Activated T-helper 2 cell treated with anti-CD3 and anti-CD28 coated beads, Interferon-gamma antibody, Interleukin-2, Interleukin-4, amounts not matched to agents 10 μg/mL and 5 μg/mL and 100 μg/mL, durations not matched to agents 14 hours and 24 hours and 36 hours (primary cell): ENCODE measurements at places on chromosomes 1 and 21. TPM values are rescaled to one million over a fixed set of nuclear protein-coding genes. Genes with fewer than 3 reads are reported as not detected.

DNA sequence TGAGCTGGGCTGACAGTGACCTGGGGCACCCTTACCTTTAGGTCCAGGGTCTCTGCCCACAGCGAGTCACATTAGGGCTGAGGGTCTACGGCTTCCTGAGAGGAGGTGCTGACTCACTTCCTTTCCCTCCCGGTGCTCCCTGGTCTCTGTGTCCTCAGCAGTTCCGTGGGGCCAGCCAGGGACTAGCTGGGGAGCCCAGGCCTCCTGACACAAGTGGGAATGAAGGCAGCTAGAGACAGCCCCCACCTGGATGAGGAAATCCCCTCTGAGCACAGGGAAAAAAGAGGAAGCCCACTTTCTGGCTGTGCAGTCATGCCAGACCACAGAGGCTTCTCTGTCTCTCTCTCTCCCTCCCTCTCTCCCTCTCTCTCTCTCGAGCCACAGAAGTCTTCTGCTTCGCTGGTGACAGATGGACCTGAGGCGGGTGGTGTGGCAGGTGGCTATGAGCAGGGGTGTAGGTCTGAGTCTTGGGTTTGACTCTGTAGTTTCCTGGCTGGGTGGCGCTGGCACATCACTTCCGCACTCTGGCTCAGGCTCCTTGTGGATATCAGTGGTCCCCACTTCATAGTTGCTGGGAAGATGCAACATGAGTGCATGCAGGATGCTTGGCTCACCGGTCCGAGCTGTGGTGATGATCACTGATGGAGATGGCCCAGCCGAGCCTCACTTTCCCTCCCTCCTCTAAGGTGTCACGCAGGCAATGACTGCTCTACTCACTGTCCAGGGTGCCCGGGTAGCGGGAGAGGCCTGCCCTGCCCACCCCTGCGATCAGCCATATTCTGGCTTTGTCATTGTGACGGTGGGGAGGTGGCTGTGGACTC, 3.5 kb downstream of the SLC66A1 start:
- DNase-seq = no peak

- DNase-seq = no peak
These were observed 19.2 kb downstream of the RD3 start for GRCh38 chr1:211472724-211473123.

GRCh38 chr1:93000291-93000690, 39.0 kb upstream of the DIPK1A start:
- no peak for DNase-seq

DNA sequence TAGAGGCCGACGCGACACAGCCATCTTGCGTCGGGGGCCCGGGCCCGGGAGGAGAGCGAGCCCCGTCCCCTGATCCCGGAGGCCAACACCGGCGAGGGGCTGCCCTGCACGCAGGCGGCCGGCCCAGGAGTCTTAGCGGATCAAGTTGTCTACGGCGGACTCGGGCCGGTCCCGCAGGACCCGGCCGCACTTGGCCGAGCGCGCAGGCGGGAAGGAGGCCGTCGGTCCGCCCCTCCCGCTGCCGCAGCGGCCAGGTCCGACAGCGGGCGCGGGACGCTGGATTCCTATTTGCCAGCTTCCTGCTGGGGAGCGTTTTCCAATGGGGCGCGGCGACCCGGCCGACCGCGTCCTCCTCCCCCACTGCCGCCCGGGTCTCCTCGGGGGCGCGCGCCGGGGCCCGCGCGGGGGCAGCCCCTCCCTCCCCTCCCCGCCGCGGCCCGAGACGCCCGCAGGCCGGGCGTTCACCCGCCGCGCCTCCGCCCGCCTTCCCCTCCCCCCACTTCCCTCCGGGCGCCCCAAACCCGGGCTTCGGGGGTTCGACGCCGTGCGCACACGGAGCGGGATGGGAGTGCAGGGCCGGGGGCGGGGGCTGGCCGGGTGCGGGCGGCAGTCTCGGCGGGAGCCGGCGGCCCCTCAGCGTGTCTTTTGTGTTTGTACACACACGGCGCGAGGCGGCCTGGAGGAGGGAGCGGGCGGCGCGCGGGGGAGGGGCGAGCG, 517 bp upstream of the H3-3A start:
- DNase-seq = no peak

GRCh38 chr21:15514073-15514946, 215.5 kb upstream of the USP25 start:
- DNase-seq = peak; percentile 62

DNA sequence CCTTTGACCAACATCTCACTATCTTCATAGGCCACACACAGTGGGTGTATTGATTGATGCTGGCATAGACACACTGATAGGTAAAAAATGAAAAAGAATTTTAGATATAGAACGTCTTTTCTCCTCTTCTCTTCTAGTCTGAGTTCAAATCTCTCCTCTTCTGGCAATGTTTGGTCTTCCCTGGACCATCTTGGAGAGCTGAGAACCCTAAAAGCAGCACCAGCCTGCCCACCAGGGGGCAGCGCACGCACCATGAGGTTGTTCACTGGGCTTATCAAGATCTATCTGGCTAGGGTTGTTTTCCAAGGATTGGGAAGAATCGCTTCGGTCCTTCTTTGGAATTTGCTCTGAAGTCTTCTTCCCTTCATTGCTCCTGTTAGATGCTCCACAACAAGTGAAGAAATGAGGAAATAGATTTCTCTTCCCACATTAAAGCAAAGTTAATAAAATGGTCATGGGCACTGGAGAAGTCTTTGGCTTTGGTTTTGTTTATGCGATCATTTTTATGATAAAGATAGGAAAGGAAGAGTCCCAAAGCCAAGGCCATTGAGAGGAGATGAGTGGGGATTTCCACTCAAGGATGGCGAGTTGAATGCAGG, 104.0 kb upstream of the OLIG2 start:
- no peak for DNase-seq

DNA sequence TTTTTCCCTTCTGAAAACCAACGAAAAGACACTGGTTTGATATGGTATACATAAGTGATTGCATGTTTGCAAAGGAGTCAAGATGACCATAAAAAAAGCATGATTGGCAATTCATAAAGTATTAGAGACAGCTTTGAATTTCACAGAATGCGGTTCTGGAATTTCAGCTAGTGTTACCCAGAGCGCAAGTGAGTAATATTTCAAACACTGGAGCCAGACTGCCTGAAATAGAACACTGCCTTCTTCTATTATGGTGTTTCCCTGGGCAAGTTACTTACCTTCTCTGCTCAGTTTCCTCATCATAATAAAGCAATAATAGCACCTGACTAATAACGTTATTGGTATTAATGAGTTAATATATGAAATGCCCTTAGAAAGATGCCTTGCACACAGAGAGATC, 54.7 kb downstream of the NEGR1 start:
- no peak for DNase-seq

DNA sequence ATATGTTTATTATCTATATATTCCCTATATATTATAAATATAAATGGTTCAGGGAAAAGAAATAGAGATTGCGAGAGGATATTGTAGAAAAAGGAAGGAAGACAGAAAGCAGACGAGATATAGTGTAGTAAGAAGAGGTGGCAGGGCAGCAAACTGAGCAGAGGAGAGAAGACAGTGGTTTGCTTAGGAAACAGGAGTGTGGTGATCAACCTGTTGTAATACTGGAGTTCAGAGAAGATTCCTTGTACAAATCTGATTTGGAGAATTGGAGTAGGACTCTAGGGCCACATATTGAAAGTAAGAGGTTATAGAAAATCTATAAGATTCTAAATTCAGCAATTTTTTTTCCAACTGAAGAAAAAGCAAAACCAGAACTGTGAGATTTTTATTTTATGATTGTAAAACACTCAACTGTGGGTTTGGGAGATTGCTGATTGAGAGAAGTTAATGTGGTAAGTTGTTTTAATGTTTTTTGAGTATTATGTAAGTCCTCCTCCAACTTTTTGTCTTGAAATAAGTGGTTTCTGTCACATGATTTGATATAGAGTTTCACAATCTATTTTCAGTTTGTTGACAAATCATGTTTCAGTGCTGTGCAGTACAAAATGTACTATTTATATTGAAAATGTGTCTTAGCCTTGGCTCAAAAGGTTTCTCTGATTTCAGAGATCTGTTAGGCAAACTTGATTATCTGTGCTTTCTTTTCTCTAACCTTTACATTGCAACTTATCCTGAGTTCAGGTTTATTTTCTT, 9.6 kb upstream of the AMY2B start:
- no peak for DNase-seq

GRCh38 chr1:156096640-156097391, 14.6 kb upstream of the MEX3A start:
- DNase-seq = peak; percentile 71

DNA sequence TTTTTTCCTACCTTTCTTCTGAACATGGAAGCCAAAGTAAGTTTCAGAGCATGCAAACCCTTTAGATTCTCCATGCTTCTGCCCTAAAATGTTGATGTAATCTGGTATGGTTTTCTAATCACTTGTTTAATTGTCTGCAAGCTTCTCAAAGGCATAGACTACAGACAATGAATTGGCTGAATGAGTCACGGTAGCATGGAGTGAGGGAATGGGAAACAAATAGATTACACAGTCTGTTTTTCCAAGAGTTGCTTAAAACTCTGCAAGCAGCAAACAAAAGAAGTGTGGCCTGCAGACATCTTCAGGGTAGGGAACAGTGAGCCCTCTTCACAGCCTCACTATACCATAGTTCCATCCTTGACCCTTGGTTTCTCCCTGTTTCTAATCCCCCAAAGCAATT, 326.0 kb downstream of the BARHL2 start:
- no peak for DNase-seq

DNA sequence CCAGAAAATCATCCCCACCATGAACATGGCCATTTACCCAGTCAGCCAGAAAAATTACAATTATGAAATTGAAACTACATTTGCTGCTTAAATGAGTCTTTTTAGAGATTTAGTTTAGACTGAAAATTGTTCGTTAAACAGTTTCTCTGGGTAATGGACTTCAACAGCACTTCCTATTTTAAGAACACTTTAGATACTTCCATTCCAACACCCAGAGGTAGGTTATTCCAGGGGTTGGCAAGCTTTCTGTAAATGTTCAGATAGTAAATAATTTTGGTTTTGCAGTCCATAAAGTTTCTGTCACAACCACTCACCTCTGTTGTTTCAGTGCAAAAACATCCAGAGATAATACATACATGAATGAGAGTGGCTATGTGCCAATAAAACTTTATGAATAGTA, 10.2 kb downstream of the NMNAT2 start:
- no peak for DNase-seq

AGMAT gene
- 30.1 and 32.5 TPM in 2 replicates for total RNA-seq

DDOST gene
- total RNA-seq = 184 and 186 TPM in 2 replicates

EVI5 gene
- 60.8 and 63.4 TPM in 2 replicates for total RNA-seq
